HFFc6 (cell line): ENCODE measurements at places on chromosomes 4 and X.

DNA sequence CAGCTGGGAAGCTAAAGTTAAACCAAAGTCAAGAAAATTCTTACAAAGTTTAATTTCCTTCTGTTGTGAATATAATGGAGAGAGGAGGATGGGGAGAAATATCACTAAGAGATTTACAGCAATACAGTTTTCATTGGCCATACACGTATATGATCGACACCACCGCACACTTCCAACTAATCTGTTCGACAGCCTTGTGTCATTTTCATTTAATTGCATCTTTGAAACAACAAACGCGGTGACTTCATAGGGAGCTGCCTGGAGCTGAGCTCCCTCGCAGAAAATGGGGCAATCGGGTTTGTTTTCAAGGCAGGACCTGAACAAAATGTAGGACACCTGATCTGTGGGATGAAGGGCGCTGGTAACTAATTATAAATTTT lies 1.3 kb downstream of the PTPN13 start:
- peak; percentile 50 for DNase-seq

GRCh38 chr4:143558286-143558685 lies 44.8 kb downstream of the SMARCA5 start:
- no peak for DNase-seq

GRCh38 chrX:55342533-55343501 lies 78.1 kb upstream of the PAGE3 start:
- DNase-seq, result no peak

- peak; percentile 66 for DNase-seq
These were observed 180.7 kb downstream of the GASK1B start for GRCh38 chr4:157992038-157992705.

DNA sequence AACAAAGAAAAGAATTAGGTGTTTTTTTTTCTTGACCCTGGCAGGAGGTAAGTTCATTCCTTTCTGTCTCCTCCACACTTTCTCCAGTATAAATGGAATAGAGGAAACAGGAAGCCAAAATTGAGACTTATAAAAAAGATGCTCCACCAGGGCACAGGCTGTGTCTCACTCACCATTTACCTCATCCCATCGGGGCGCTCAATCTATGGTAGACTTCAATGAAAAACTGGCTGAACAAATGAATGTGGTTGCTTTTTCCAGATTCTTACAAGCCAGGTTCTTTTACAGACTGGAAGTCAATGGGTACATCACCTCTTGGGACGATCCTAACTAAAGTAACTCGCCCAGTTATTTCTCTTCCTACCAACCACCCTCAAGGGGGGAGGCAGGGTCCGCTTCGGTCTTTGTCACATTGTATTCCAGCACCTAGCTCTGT lies 685 bp downstream of the COMMD8 start:
- no peak for DNase-seq

GRCh38 chr4:123364906-123365305 lies 31.7 kb upstream of the SPRY1 start:
- DNase-seq, result no peak

DNA sequence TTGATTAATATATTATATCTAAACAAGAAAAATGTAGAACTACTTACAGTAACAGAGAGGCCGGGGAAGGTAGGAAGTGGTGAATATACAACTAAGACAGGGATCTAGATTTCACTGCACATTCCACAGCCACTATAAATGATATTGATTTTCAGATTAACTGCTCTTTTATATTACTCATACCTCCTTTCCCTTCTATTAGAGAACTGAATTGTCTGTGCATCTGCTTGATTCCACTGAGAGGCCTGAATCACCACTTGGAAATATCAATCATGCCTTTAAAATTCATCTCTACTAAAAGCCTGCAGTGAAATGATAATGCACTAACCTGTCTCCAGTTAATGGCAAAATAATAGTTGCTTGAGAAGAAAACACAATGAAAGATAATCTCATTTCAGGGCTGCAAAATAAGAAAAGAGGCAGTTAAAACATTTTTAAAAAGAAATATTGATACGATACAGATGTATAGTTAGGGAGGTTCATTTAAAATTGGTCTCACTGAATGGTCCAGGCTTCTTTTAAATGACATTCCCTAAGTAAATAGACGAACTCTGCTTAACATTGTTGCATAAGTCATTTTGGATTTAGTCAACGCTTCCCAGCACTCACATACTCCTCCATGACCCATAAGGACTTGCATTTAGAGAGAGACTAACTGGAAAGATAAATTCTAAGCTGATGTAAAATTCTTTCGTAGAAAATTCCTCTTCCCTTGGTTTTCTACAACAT lies 3.8 kb downstream of the ANTXR2 start:
- DNase-seq, result no peak

GRCh38 chr4:110853242-110853641 lies 230.4 kb upstream of the PITX2 start:
- DNase-seq, result no peak

GRCh38 chrX:35675151-35675550 lies 123.0 kb upstream of the MAGEB16 start:
- DNase-seq, result no peak

DNA sequence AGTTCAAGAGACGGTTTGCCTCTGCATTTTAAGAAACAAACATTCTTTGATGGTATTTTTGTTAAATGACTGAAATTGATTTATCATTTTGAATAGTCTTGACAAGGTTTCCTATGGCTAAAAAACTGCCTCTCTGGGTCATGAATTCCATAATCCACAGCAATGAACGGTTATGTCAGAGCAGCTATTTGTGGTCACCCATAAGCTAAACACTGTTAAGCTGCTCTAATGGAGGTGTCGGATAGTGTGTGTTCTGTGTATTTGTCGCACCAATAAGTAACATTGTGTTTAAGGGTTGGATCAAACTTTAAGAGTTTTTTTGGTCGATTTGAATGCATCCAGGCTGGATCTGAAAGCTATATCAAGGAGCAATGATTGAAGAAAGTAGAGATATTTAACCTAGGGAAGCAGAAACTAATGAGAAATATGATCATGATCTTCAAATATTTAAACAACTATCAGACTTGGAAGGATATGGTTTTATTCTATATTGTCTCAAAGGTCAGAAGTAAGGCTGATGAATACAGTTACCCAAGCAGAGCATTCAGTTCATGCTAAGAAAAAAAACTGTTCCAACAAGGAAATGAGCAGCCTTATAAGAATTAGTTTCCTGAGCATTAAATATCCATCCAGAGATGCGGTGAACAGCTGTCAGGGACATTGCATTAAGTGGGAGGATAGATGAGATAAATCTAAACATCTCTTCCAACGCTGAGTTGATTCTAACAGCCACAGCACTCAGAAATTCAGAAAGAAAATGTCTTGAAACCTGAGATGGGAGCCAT lies 232.3 kb upstream of the RPS6KA3 start:
- no peak for DNase-seq

DNA sequence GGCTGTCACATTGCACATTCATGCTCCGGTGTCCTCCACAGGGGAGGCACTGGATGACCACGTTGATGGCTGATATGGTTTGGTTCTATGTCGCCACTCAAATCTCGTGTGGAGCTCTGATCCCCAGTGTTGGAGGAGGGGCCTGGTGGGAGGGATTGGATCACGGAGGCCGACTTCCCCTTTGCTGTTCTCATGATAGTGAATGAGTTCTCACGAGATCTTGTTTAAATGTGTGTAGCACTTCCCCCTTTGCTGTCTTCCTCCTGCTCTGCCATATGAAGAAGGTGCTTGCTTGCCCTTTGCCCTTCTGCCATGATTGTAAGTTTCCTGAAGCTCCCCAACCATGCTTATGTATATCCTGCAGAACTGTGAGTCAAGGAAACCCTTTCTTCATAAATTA lies 22.3 kb upstream of the NAT8L start:
- no peak for DNase-seq

GRCh38 chr4:54390670-54391069 lies 161.6 kb downstream of the PDGFRA start:
- DNase-seq, result no peak

DNA sequence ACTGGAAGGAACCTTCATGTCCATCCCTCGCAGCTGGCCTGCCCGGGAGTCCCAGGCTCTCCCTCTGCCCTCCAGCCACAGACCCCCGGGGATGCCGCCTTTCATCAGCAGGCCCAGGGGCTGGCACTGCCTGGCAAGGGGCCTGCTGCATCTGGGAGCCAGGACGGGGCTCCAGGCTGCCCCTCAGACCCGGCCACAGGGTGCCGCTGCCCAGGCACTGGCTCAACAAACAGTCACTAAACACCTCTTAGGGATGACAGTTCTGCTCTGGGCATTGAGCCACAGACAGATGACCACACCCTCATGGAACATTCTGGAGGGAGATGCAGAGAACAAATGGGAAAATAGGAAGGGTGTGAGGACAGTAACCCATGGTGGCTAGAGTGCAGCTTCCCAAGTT lies 109.3 kb downstream of the HMX1 start:
- no peak for DNase-seq

- peak; percentile 34 for DNase-seq
These were observed 5.6 kb upstream of the TEC start for GRCh38 chr4:48275247-48275646.

DNA sequence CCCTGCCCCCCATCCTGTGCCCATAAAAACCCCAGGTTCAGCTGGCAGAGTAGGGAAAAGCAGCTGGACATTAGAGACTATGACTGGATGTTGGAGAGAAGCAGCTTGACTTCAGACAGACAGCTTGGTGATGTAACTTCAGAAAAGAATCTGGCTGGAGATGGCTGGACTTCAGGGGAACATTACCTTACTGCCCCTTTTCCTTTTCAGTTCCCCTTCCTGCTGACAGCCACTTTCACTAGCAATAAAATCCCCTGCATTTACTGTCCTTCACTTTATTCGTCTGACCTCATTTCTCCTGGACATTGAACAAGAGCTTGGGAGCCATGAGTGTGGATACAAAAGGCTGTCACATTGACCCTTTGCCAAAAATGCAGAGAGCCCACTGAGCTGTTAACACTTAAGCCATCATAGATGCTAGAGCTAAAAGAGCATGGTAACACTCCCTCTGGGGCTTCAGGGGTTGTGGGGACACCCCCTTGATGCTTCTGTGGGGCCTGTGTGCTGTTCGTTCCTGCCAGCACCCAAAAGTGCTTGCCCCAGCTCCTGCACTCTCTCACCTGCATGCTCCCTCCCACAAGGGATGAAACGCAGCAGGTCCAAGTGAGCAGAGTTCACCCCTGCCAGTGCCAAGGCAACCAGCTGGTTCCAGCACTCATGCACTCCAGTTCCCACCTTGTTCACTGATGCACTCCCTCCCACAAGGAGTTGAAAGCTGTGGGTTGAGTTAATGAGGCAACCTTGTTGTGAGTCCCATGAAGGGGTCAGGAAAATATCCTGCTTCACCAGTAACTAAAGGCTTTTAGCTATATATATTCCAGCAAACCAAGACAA lies 263.8 kb upstream of the NDST3 start:
- no peak for DNase-seq

- peak; percentile 9 for DNase-seq
These were observed 162.9 kb downstream of the LRBA start for GRCh38 chr4:150852216-150852615.

GRCh38 chrX:13266641-13267345 lies 53.1 kb downstream of the ATXN3L start:
- no peak for DNase-seq

- peak; percentile 40 for DNase-seq
These were observed 57.3 kb downstream of the SEPTIN11 start for GRCh38 chr4:77006753-77007353.

DNA sequence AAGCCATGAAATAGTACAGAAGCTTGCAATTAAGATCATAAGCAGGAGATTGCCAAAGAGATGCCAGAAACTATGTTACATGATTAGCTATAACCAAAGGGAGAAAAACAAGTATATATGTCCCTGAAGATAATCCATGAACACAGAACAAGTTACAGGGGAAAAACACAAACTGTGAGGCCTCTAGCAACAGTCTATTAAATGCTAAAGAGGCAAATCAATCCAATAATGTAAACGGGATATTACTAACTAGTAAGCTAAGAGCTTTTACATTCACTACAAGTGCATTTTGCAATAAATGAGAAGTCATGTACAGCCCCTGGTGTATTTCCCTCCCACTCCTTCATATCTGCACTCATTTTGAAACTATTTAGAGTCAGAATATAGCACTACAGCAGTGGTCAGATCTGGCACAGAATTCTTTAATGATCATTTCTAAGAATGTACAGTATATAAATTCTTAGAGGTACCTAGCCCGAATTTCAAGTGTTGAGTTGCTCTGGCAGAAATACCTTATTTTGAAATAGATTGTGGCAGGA lies 449.8 kb upstream of the SMIM31 start:
- no peak for DNase-seq

DNA sequence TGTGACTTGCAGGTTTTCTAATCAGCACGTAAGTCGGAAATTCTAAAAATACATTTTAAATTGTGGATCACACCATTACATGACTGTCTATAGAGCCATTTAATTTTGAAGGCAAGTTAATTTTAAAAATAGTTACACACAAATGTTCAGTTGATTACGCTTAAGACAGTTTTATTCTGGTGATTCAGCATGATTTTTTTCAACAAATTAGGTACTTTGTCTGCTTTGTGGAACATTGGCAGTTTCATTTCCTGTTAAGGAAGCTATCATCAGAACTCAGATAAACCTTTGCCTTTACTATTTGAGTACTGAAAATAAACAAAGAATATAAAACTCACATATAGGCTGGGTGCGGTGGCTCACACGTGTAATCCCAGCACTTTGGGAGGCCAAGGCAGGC lies 19.5 kb downstream of the SAT1 start:
- no peak for DNase-seq

DNA sequence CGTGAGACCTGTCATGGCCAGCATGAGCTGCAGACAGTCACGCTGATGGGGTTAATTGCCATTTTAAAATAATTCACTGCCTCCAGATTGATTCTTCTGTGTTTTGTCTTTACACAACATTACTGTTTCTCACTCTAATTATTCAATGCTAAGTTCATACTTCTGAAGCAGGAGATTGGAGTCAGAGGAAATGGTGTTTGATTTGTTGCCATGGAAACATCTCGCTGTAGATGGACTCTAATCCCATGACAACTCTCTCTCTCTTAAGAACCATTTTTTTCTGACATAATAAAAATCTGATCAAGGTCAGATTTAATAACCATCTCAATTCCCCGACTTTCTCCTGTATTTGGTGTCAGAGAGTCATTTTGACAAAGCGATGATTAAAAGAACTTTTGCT lies 209.0 kb downstream of the IDS start:
- DNase-seq, result no peak

DNA sequence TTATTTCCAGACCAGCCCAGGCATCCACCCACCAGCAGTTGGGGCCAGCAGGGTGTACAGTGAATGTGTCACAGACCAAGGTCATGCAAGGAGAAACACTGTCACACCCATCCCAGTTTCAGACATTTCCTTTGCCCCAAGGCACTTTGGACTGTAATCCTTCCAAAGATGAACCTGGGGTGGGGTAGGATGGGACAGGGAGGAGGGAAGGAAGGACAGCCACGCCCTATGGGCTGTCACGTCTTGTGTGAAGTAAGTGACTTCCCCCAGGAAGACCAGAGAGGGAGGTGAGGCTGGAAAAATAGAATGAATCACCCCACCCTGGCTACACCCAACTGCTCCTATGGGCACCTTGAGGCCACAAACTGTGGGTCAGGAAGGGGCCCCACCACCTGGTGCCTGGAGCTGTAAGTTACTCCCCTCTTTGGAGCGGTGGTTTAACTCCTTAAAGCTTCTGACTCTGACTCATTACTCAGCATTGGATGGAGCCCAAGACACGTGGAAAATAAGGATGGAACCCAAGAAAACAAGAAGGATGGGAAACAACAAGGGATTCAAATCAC lies 349.9 kb upstream of the KLF3 start:
- peak; percentile 12 for DNase-seq
